ENCODE measurements at places on chromosomes 4 and X.

DNA sequence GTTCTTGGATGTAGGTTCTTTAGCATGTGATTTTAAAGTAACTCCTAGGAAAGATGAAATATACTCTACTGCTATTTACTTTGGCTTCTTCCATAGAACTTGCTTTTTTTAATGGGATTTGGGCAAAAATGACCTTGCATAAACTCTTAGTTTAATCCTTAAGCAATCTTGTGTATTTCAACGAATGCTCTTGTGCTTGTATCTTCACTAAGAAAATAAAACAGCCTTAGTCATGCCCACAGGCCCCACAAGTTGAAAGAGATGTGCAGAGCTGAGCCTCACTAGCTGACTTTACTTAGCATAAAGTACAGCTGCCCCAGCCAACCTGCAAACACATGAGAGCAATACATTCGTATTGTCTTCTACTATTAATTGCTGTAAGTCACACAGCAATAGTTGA, 1609.2 kb downstream of the STIM2 start:
- DNase-seq: no peak

GRCh38 chr4:156294577-156294976, 340.9 kb upstream of the CTSO start:
- DNase-seq: no peak

GRCh38 chr4:99458911-99459447, 23.8 kb upstream of the ADH7 start:
- no peak for DNase-seq

DNA sequence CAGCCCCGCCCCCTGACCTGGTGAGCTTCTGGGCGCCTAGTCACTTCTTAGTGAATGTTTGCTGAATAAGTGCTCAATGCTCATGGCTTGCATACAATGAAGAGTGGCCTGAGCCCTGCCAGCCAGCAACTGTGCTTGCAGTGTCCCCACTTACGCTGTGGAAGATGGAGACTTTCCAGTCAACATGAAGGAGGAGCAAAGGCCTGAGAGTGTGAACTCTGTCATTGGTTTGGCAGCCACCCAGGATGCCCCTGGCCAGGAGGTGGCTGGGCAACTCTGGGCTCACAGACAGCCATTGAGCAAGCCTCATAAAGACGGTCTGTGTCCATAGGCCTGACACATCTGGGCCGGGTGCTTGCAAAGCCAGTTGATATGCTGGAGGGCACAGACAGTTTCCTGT, 72.1 kb upstream of the MAMLD1 start:
- no peak for DNase-seq

- no peak for DNase-seq
These were observed 1.4 kb upstream of the DOK7 start for GRCh38 chr4:3461515-3462291.

GRCh38 chr4:56684320-56685050, 3.4 kb upstream of the HOPX start:
- DNase-seq: no peak

DNA sequence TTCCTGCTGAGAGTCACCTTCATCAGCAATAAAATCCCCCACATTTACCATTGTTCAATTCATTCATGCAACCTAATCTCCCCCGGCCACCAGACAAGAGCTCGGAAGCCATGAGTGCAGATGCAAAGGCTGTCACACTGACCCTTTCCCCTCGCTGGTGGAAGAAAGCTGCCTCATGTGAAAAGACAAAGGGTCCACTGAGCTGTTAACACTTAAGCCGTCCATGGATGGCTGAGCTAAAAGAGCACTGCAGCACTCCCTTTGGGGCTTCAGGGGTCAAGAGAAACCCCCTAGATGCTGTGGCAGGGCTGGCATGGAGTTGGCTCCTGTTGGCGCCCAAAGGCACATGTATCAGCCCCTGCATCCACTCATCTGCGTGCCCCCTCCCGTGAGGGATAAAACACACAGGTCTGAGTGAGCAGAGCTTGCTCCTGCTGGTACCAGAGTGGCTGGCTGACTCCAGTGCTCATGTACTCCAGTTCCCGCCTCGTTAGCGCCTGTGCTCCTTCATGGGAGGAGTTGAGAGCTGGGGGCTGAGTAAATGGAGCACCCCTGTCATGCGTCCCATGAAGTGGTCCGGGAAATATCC, 216.5 kb downstream of the PDHA2 start:
- DNase-seq: no peak

- DNase-seq: no peak
These were observed 8.6 kb upstream of the UBQLN2 start for GRCh38 chrX:56554870-56555269.

DNA sequence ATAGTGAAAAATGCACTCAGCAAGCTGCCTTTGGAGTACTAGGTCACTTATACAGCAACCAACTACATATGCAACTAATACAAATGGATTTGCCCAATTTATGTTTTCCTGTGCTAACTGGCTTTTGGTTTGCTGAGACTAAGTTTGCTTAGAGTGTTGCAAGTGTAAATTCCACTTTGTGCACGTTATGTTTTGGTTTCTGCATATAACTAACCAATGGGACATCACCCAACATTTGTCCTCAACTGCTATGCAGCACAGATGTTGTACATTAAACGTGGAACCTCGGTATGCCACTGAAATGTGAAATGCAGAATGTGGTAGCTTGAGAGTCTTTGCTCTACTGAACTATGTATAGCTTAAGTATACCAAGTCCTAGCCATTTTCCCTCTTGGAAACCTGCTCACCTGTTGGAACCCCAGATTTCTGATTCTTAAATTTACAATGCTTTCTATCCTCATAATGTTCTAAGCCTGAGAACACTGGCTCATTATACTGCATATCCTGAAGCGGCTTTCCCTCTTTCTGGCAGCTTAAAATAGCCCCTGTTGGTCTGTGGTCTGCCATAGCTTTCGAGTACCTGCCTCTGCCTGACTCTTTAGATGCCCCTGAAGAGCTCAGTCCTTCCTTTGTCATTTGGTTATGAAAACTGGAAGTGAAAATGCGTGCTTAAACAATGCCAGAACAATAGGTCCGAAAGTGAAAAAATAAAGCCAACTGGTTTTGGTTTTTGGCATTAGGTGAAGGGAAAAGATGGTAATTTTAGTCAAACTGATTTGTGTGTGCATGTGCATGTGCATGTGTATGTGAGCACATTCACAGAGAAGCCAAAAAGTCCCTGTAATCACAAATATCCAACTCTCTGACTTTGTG, 158.0 kb downstream of the SH2D1A start:
- DNase-seq: no peak

GRCh38 chr4:104915864-104916263, 230.8 kb upstream of the TET2 start:
- no peak for DNase-seq

- DNase-seq: no peak
These were observed 5.0 kb downstream of the BMP2K start for GRCh38 chr4:78781139-78781538.
